ENCODE measurements at places on chromosomes 6 and 20. TPM values are rescaled to one million over a fixed set of nuclear protein-coding genes. Genes with fewer than 3 reads are reported as not detected.

GRCh38 chr20:54156981-54157835 is 16.6 kb downstream of the CYP24A1 start:
- H3K27ac ChIP-seq: no peak overlapping the region
- peaks cover 4% of the 10 kb centered on the region for H3K27me3 ChIP-seq
- H3K36me3 ChIP-seq: no peaks in the 10 kb centered on the region
- DNase-seq: no peak

The ANGPT4 gene
- 0.14 TPM for total RNA-seq

GRCh38 chr20:51128198-51128597 is 105.3 kb upstream of the KCNG1 start:
- H3K27ac ChIP-seq: no peak overlapping the region
- H3K4me3 ChIP-seq: no peak overlapping the region
- peaks cover 62% of the 10 kb centered on the region for H3K4me1 ChIP-seq
- no peak for DNase-seq
- no peaks in the 10 kb centered on the region for H3K27me3 ChIP-seq

DNA sequence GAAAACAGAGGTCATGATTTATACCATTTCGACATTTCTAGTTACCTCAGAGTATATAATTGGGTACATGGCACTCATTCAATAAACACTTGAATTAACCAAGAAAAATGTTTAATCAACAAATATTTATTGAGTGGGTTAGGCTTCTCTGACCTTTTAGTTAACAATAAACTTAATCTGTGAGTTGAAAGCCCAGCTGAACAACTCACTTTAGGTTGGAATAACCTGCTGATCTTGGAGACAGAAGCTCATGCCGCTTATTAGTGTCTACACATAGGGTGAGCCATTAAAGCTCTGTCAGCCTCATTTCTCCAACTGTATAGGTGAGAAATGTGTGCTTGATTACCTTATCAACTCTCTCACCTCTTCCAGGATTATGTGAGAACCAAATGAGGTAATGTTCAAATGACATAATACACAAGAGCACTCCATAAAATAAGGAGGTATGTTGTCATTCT is 98.2 kb upstream of the DTNBP1 start:
- no peak overlapping the region for H3K27ac ChIP-seq
- no peaks in the 10 kb centered on the region for H3K36me3 ChIP-seq
- H3K4me1 ChIP-seq: peaks cover 14% of the 10 kb centered on the region
- no peaks in the 10 kb centered on the region for H3K27me3 ChIP-seq
- H3K4me3 ChIP-seq: no peak overlapping the region
- no peak for DNase-seq

The FBXO30 gene
- 13.0 TPM for total RNA-seq

DNA sequence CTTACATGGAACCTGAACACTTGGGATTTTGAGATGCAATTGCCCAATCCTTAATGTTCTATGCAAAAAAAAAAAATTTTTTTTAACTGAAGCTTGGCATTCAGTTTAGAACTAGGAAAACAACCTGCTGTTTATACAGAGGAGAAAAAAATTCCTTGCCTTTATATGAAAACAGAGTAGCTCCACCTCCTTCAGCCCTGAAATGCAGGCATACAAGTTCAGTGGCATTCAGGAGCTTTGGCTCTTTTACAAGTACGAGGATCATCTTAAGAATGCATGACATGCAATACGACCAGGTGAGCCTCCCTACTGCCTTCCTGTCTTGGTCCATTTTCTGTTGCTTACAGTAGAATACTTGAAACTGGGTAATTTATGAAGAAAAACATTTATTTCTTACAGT is 20.4 kb downstream of the PAX1 start:
- H3K4me3 ChIP-seq: no peak overlapping the region
- H3K27ac ChIP-seq: no peak overlapping the region
- no peaks in the 10 kb centered on the region for H3K4me1 ChIP-seq
- H3K36me3 ChIP-seq: no peaks in the 10 kb centered on the region

DNA sequence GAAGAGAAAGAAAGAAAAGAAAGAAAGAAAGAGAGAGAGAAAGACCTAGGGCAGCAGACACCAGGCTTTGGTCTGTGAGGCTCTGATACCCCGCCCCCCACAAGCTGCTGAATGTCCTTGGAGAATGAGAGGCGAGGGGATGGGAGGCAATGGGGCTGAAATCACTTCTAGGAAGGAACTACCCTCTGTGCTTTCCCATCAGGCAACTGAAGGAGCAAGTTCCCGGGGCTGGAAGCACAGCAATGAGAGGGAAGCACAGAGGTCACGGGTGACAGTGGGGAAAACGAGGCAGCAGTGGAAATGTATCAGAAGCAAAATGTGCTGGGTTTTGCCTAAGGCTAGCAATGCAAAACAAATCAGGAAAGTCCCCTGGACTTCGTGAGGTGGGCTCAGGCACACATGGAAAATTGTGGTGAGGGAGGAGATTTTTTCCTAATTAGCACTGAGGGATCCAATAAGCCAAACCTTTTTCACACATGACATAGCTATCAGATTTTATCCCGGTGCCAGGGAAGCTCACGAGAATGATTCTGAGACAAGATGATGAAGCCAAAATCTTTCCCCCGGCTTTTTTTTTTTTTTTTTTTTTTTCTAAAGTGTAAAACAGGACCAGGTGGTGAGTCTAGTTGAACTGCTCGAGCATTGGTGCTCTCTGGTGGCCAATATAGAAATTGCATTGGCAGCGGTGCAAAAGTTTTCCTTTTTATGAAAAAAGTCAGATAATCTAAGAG is 16.8 kb upstream of the ARFGEF2 start:
- no peaks in the 10 kb centered on the region for H3K27me3 ChIP-seq
- H3K4me1 ChIP-seq: no peaks in the 10 kb centered on the region
- H3K4me3 ChIP-seq: no peak overlapping the region
- no peak overlapping the region for H3K27ac ChIP-seq
- no peaks in the 10 kb centered on the region for H3K36me3 ChIP-seq
- DNase-seq: peak; percentile 66

The HNF4A gene
- 279 TPM for total RNA-seq

The WFDC10B gene
- total RNA-seq: not detected

The GMEB2 gene
- total RNA-seq: 20.3 TPM

GRCh38 chr20:33507461-33507860 is 17.6 kb downstream of the CBFA2T2 start:
- no peak for DNase-seq
- H3K4me1 ChIP-seq: peaks cover 7% of the 10 kb centered on the region
- no peak overlapping the region for H3K4me3 ChIP-seq
- H3K27ac ChIP-seq: no peak overlapping the region
- H3K27me3 ChIP-seq: no peaks in the 10 kb centered on the region
- H3K36me3 ChIP-seq: no peaks in the 10 kb centered on the region

The GPX5 gene
- not detected for total RNA-seq

The KCNB1 gene
- total RNA-seq: 2.6 TPM

DNA sequence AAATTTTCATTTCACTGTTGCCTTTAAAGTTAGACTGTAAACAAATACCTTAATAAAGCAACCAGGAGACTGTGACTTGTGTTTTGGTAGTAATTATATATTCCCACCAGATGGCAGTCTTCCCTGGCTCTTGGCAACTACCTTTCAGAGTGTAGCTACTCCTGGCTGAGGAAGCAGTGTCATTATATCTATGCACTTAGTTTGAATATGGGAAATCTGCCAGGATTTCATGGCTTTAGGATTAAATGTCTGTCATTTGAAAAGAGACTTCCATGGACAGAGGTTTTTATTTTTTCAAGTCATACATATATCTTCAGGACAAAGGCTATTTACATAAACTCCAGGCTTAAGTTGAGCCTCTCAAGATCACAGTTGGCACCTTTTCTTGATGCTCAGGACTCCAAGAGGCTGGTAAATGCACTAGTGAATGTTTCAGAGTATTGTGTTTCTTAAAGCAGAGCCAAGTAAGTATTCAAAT is 160.1 kb downstream of the C6orf58 start:
- no peaks in the 10 kb centered on the region for H3K4me1 ChIP-seq
- no peak overlapping the region for H3K27ac ChIP-seq
- H3K36me3 ChIP-seq: no peaks in the 10 kb centered on the region
- H3K4me3 ChIP-seq: no peak overlapping the region

DNA sequence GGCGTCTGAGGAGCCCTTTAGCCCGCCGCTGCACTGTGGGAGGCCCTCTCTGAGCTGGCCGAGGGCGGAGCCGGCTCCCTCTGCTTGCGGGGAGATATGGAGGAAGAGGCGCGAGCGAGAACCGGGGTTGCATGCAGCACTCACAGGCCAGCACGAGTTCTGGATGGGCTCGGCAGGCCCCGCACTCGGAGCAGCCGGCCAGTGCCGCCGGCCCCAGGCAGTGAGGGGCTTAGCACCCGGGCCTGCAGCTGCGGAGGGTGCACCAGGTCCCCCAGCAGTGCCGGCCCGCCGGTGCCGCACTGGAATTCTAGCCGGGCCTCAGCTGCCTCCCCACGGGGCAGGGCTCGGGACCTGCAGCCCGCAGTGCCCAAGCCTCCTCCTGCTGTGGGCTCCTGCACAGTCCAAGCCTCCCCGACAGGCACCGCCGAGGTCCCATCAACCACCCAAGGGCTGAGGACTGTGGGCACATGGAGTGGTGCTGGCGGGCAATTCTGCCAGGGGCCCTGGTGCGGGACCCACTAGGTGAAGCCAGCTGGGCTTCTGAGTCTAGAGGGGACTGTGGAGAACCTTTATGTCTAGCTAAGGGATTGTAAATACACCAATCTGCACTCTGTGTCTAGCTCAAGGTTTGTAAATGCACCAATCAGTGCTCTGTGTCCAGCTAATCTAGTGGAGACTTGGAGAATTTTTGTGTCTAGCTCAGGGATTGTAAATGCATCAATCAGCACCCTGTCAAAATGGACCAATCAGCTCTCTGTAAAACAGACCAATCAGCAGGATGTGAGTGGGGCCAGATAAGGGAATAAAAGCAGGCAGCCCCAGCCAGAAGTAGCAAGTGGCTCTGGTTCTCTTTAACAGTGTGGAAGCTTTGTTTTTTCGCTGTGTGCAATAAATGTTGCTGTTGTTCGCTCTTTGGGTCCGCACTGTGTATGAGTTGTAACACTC is 329.7 kb upstream of the JARID2 start:
- H3K27ac ChIP-seq: no peak overlapping the region
- no peaks in the 10 kb centered on the region for H3K36me3 ChIP-seq
- H3K4me1 ChIP-seq: no peaks in the 10 kb centered on the region
- no peak for DNase-seq
- no peak overlapping the region for H3K4me3 ChIP-seq

DNA sequence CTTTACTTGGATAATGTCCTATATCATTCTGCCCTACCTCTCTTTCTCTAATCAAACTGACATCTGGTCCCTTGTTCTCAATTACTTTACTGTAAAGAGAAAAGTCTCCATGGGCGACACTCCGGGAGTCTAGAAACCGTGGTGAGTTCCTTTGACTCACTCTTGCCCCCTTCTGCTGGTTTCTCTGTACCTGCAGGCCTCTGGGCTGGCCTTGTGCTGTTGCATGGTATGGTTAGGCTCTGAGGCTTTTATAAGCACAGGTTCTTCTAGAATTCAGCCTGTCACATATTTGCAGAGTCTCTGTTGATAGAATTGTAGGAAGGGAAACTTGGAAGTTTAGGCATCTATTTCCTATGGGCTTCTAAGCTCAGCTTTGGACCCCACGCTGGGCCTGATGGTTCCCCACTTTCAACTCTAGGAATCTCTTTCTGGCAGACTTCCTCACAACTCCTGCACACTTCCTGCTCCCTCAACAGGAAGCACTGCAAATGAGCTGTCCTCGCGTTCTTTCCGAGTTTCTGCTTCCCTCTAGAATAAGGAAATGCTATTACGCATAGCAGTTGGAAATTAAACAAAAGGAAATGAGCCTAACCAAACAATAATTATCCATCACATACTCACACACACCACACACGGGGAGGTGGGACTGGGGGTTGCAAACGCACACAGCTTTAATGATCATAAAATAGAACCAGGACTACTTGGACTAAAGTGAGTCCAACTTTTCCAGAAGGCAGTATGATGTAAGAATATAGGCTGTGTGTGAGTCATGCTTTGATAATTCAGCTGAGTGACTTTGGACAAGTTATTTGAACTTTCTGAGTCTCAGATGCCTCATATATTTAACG is 683.3 kb downstream of the QKI start:
- no peak overlapping the region for H3K27ac ChIP-seq
- H3K4me3 ChIP-seq: no peak overlapping the region
- DNase-seq: no peak
- no peaks in the 10 kb centered on the region for H3K36me3 ChIP-seq
- H3K27me3 ChIP-seq: no peaks in the 10 kb centered on the region
- H3K4me1 ChIP-seq: no peaks in the 10 kb centered on the region

- H3K4me1 ChIP-seq: no peaks in the 10 kb centered on the region
- H3K27me3 ChIP-seq: no peaks in the 10 kb centered on the region
- DNase-seq: no peak
- H3K36me3 ChIP-seq: no peaks in the 10 kb centered on the region
- no peak overlapping the region for H3K4me3 ChIP-seq
Observed at GRCh38 chr6:163828038-163828795, 413.7 kb downstream of the QKI start.

DNA sequence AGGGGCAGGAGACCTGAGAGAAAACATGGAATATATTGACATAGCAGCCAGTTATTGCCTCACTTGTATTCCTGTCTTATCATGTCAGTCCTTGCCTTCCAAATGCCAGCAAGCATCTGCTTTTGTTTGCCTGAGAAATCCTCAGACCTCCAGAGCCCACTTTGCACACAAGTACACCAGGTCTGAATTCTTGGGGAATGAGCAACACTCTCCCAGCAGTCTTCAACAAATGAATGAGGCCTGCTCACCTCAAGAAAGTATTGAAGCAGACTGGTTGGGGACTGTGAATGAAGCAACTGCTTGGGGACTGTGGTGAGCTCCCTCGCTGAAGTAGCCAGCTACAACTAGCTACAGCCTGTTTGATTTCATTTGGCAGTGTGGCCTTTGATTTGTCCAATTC is 172.8 kb upstream of the SPTLC3 start:
- H3K27me3 ChIP-seq: no peaks in the 10 kb centered on the region
- H3K4me1 ChIP-seq: no peaks in the 10 kb centered on the region
- H3K27ac ChIP-seq: no peak overlapping the region
- H3K4me3 ChIP-seq: no peak overlapping the region
- DNase-seq: no peak
